Activated CD4-positive, alpha-beta T cell treated with anti-CD3 and anti-CD28 coated beads, Interleukin-2, amount 50 U/mL, for 1 hour (primary cell): ENCODE measurements at places on chromosomes 3 and 15.

DNA sequence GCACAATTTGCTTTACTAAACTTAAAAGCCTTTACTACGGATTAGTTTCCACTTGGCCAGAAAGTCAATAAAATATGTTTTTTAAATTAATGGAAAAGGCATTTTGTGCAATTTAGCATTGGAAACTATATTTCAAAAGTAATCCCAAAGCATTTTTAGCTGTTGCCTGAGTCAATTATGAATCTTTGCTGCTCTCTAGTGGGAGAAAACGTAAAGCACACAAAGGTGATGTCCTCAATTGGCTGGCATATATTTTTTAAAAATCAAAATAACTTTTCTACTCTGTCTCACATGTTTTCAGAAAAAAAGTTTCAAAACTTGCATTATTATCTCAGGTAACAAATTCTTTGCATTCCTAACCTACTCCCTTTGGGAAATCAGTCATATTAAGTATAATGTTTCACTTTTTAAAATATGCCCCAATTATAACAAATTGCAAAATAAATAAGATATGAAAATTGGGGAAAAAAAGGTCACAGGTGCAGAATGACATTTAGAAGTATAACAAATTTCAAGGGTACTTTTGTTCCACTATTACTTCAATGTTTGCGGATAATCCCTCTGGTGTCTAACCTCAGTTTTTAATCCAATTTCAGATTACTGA is 47.2 kb upstream of the TEX55 start:
- DNase-seq, result no peak

GRCh38 chr3:155519078-155519477 is 225.6 kb upstream of the STRIT1 start:
- no peak for DNase-seq

DNA sequence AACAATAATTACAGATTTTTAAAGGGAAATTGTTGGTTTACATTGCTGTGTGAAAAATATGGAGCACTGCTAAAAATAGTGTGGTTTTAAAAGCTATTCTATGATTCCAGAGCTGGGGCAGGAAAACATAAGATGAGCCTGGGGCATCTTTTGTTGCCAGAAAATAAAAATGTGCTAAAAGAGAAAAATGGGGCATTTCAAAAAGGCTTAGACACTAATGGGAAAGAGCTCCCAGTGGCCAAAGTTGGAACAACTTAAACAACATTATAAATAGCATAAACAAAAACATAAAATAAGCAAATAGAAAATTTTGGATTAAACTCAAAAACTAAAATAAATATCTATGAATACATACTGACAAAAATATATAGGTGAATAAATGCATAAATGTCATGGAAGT is 478.9 kb downstream of the NLGN1 start:
- no peak for DNase-seq

GRCh38 chr15:32774022-32774421 is 56.2 kb downstream of the GREM1 start:
- DNase-seq, result no peak

DNA sequence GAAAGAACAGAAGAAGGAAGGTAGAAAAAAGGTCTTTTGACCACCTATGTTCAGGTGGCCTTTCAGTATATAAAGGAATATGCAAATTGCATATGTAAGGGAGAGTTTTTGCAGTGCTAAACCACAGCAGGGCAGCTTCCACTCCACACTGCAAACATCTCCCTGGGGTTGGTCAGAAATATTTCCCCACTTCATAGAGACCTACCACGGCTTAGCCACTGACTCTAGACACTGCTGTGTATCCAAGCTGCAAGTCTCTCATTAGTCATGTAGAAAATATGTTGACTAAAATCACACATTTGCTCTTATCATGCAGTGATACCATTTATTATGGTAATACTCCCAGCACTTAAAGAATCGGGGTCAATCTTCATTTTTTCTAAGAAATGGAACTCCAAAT is 214.9 kb upstream of the NR2F2 start:
- no peak for DNase-seq

DNA sequence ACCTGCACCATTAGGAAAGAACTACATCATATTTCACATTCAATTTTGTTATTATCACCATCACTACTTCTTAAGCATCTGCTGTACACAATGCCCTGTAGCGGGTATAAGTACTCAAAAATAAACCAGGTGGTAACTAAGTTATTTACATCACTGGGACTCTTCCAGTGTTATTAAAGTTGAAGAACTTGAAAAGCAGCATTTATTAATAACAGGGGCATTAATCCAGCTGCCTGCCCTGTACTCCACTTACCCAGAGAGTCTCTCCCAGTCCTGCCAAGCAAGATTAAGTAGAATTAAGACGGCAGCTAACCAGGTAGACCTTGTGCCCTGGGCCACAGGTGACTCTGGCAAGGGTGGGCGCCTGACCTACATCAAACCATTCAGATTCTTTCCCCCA is 65.2 kb downstream of the FHIT start:
- DNase-seq, result no peak

GRCh38 chr3:57060089-57060821 is at the start of gene SPATA12:
SPATA12 (plus strand) TSS chr3:57060664; CDS start chr3:57073695, 13,031 bp downstream.
- no peak for DNase-seq

DNA sequence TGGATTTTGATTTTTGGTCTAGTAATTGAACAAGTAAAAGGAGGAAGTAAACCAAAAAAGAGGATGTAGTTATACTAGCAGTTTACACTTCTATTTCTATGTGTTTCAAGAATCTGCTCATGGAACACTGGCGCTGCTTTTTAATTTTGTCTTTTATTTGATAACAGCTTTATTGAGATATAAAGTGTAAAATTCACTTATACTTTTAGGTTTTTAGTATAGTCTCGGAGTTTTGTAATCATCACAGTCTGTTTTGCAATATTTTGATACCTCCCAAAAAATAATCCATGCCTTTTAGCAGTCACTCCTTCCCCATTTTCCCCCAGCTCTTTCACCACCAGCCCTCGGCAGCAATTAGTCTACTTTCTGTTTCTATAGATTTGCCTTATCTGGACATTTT is 18.0 kb downstream of the UBE2E2 start:
- no peak for DNase-seq

DNA sequence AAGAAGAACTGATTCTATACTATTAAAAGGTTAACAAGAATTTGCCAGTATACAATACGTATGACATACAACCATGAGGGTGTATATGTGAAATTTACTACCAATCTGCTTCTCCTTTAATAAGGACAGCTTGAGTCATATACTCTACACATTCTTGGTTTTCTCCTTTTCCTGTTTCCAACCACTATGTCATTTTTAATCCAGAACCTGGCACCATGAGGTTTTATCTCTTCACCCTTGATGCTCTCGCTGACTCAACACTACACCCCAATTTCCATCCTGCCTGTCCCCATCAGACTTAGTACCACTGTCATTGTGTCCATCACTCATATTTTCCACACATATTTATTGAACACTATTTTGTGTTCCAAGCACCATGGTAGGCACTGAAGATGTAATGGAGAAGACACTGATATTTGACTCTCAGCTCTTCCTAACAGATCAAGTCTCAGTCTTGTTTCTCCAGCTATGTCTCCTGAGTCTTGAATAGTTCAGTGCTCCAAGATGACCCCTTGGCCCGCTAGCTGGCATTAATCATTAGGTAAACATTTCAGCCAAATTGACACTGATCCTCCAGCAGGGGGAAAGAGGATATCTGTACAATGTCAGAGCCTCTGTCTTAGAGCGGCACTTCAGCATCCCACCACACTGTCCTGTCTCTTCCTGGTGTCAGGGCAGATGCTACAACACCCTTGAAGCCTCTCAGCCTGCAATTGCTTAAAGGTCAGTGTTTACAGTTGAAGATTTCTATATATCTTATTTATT is 11.2 kb upstream of the COL8A1 start:
- DNase-seq, result no peak

DNA sequence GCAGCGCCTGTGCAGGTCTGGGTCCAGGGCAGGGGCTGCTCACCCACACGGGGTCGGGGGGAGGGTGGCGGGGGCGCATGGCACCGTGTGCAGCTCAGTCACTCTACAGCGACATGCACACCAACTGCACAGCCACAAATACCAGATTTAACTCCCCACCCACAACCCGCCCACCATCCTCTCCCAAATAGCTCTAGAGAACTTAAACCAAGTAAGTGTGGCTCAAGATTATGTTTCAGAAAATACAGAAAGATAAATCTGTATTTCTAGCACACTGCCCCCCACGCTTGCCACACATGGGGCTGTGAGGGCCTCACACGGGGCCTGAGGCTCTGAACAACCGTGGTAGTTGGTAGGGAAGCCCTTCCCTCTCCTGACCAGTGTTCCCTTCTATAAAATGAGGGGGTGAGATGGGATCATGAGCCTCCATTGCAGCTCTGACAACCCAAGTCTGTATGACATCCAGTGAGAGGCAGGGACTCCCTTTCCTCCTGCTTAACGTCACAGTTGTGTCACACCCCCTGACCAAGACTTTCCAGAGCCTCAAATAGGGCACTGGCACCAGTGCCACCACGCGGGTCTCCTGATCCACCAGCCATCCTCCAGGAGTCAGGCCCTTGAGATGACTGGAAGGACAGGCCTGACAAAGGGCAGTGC is 23.1 kb downstream of the POC1A start:
- DNase-seq, result no peak

GRCh38 chr3:109643590-109643989 is 306.2 kb upstream of the DPPA4 start:
- DNase-seq, result no peak

DNA sequence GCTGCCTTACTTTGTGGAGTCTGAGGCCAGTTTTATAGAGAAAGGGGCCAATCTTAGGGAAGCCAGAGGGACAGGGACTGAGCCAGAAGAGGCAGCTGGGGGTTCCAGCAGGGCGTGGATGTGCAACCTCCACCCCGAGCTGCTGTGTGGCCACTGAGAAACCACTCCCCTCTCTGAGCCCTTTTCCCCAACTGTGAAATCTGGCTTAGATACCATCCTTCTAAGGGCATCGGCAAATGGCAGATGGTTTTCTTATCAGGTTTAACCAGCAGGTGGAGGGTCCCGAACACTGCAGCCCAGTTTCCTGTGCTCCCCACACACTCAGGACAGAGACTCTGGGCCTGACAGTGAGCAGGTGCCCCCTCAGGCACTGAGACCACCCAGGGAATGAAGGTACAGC is 55.8 kb upstream of the SLC6A6 start:
- DNase-seq, result no peak
